Fibroblast of skin of left quadriceps (primary cell): ENCODE measurements at places on chromosomes 13 and 19.

DNA sequence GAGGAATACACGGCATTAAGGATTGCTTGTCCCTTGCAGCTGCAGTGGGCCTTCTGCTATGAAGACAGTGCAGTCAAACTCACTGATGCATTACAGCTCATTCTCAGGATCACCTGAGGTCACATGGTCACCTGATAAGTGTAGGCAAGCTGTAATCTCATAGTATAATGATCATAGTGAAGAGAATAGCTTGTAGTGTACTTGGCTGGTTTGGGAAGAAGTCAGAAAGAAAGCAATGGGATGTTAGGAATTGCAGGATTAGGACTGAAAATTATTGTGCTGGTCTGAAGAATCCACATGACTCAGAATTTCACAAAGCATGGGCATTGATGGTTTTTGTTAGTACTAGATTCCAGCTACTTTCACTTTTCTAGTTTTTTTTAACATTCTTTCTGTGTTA is 76.7 kb downstream of the MBNL2 start:
- no peak for DNase-seq

- no peak for DNase-seq
These were observed 19.3 kb upstream of the RASA3 start for GRCh38 chr13:114151565-114152284.

DNA sequence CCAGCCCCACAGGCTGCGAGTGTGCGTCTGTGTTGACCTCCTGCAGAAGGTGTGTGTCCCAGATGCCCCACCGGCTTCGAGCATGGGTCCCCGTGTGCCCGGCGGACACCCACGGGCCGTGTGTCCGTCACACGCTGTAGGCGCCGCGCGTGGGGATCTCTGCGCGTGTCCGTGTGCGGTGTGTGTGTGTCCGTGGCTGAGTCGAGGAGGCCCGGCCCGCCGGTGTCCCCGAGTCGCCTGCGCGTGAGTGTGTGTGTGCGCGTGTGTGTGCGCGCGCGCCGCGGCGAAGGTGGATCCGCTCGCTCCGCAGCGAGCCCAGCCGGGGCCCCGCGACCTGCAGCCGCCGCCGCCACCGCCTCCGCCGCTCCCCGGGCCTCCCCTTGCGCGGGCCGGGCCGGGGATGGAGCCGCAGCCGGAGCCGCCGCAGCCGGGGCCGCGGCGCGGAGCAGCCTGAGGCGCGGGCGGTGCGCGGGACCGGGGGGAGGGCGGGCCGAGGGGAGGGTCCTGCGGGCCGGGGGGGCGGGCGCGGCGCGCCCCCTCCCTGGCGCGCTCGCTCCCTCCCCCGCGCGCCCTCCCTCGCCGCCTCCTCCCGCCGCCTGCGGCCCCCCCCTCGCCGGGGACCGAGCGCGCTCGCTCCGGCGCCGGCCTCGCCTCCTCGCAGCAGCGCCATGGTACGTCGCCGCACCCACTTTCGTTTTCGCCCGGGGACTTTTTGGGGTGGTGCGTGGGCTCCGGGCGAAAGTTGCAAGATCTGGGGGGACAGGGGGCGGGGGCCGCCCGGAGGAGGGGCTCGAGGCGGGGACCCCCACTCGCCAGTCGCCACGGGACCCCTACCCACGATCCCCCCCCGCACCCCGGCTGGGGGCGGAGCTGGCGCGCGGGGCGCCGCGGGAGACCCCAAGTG is 7.1 kb upstream of the NFIC start:
- no peak for DNase-seq

GRCh38 chr19:10533646-10534386 is 9.9 kb upstream of the ATG4D start:
- peak; percentile 72 for DNase-seq

DNA sequence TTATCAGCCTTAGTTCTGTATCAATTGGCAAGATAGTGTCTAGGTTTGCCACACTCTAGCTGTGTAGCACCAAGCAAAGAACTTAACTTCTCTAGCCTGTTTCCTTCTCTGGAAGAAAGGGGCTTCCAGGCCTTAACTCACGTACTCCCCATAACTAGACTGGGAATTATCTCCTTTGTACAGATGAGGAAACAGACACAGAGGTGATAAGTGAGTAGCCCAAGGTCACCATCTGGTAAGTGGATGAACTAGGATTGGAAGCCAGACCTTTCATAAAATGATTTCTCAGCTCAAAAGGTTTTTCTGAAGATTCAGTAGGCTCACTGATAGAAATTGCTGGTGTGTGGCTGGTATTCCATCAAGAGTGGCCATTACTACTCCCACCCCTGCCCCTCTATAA is 3.1 kb downstream of the ZNF428 start:
- no peak for DNase-seq

GRCh38 chr19:34232566-34233481 is 21.5 kb upstream of the GARRE1 start:
- peak; percentile 82 for DNase-seq
